Activated CD4-positive, alpha-beta memory T cell treated with anti-CD3 and anti-CD28 coated beads, Interleukin-2, amount 10 ng/mL, durations not matched to agents 7 days and 5 days (primary cell): ENCODE measurements at places on chromosomes 7 and 10. TPM values are rescaled to one million over a fixed set of nuclear protein-coding genes. Genes with fewer than 3 reads are reported as not detected.

Gene AQP1
- 0.25 TPM for total RNA-seq

Gene TPST1
- total RNA-seq, result 0.28 TPM

Gene POLL
- 35.9 TPM for total RNA-seq

Gene SPDYE8
- not detected for total RNA-seq

Gene ASZ1
- not detected for total RNA-seq

Gene SHTN1
- 0.28 TPM for total RNA-seq

Gene NPFFR1
- not detected for total RNA-seq

Gene CALML3
- total RNA-seq, result not detected

Gene PPP1R17
- not detected for total RNA-seq

Gene TWIST1
- 2.3 TPM for total RNA-seq

Gene LIPN
- not detected for total RNA-seq

Gene MRC1
- total RNA-seq, result not detected

Gene MNX1
- total RNA-seq, result 0.10 TPM

- no peaks in the 10 kb centered on the region for H3K27me3 ChIP-seq
- no peaks in the 10 kb centered on the region for H3K4me1 ChIP-seq
- no peak overlapping the region for H3K4me3 ChIP-seq
- no peak for DNase-seq
- peaks cover 74% of the 10 kb centered on the region for H3K36me3 ChIP-seq
These were observed 24.5 kb downstream of the CRCP start for GRCh38 chr7:66138994-66139752.

- no peak overlapping the region for H3K27ac ChIP-seq
- H3K4me1 ChIP-seq, result no peaks in the 10 kb centered on the region
- H3K27me3 ChIP-seq, result peaks cover 4% of the 10 kb centered on the region
- DNase-seq, result no peak
- no peaks in the 10 kb centered on the region for H3K36me3 ChIP-seq
These were observed 96.4 kb downstream of the FGFR2 start for GRCh38 chr10:121501796-121502195.

- peaks cover 22% of the 10 kb centered on the region for H3K27me3 ChIP-seq
- peaks cover 8% of the 10 kb centered on the region for H3K4me1 ChIP-seq
- H3K27ac ChIP-seq, result no peak overlapping the region
These were observed 64.1 kb upstream of the DIP2C start for GRCh38 chr10:753530-753929.

DNA sequence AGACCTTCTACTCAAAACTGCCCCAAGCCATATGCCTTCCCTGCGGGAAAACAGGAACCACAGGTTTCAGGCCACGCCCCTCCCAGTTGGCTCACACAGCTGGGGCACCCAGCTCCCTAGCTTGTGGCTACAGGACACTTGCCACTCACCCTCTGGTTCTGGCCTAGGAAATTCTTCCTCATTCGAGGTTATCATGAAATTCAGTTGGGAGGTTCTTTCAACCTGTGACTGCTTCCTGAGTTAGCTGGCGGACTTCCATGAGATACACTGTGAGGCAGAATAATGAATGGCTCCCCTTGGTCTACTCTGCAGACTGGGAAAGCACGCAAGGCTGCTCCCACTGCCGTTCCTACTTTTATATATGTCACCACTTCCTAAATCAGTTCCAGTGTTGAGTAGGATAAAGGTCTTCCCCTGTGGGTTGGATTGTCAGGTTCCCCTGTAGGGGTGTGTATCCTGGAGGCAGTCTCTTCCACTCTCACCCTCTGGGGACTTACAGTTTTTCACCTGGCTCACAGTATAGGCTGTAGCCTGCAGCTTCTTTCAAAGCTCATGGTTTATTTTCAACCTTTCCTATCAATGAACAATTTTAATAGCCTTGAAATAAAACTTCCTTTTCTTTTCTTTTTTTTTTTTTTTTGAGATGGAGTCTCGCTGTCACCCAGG lies 37.0 kb downstream of the GPR22 start:
- no peak overlapping the region for H3K4me3 ChIP-seq
- DNase-seq, result no peak
- peaks cover 22% of the 10 kb centered on the region for H3K36me3 ChIP-seq
- no peaks in the 10 kb centered on the region for H3K27me3 ChIP-seq
- peaks cover 15% of the 10 kb centered on the region for H3K4me1 ChIP-seq
- H3K27ac ChIP-seq, result no peak overlapping the region

DNA sequence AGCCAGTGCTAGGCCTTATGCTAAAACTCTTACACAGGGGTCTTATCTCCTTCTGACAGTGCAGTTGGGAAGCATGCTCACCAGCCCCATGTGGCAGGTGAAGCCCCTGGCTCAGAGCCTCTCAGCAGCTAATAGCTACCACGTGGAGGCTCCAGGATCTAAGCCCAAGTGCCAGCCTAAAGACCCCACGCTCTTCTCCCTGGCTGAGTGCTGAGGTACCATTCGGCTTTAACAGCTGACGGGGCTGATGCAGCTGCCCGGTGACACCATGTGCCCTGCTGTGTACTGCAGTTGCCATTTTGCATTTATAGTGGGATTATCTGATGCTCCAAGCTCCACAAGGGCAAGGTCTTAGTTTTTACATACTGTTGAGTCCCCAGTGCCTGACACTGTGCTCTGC lies 515.7 kb upstream of the GALNT17 start:
- no peaks in the 10 kb centered on the region for H3K36me3 ChIP-seq
- no peak for DNase-seq
- H3K4me1 ChIP-seq, result no peaks in the 10 kb centered on the region
- H3K27me3 ChIP-seq, result no peaks in the 10 kb centered on the region
- H3K27ac ChIP-seq, result no peak overlapping the region

- no peak for DNase-seq
- no peak overlapping the region for H3K4me3 ChIP-seq
- H3K27me3 ChIP-seq, result peaks cover 28% of the 10 kb centered on the region
These were observed 141.7 kb upstream of the PFKP start for GRCh38 chr10:2925631-2926030.

GRCh38 chr10:113272511-113272910 lies 280.3 kb upstream of the HABP2 start:
- peaks cover 2% of the 10 kb centered on the region for H3K27me3 ChIP-seq
- no peaks in the 10 kb centered on the region for H3K36me3 ChIP-seq
- H3K4me3 ChIP-seq, result no peak overlapping the region
- no peaks in the 10 kb centered on the region for H3K4me1 ChIP-seq

DNA sequence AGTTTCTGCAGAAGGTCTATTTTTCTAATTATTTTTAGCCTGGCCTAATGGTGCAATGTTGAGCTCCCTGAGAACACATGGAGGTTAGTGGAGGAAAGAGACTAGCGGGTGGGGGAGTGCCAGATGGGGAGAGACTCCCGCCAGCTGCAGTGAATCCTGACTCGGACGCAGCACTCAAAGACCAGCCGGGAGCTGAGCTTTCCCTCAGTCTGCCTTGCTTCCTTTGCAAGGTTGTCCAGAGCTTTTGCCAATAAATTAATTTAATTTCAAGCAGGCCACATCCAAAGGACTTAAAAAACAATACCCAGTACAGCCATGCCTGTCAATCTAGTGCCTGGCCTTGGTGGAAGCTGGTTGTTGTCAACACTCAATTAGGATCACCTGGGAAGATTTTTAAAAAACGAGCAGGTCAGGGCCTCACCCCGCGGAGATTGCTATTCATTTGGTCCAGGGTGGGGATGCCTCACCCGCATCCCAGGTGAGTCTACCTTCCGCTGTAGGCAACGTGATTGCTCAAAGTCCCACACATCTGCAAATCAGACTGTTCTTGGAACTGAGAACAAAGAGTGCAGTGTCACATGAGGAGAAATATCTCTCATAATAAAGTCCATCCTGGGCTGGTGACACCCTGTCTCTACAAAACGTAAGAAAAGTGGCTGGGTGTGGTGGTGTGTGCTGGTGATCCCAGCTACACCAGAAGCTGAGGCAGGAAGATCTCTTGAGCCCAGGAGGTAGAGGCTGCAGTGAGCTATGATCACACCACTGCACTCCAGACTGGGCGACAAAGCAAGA lies 4.0 kb downstream of the CLRN3 start:
- H3K4me1 ChIP-seq, result peaks cover 11% of the 10 kb centered on the region
- no peak for DNase-seq
- peaks cover 31% of the 10 kb centered on the region for H3K27me3 ChIP-seq
- H3K27ac ChIP-seq, result no peak overlapping the region
- H3K4me3 ChIP-seq, result no peak overlapping the region

GRCh38 chr10:114990991-114991390 lies 53.0 kb downstream of the TRUB1 start:
- H3K36me3 ChIP-seq, result peaks cover 7% of the 10 kb centered on the region
- no peaks in the 10 kb centered on the region for H3K4me1 ChIP-seq
- no peak overlapping the region for H3K27ac ChIP-seq
- H3K27me3 ChIP-seq, result no peaks in the 10 kb centered on the region
- DNase-seq, result no peak
- no peak overlapping the region for H3K4me3 ChIP-seq

GRCh38 chr10:129716211-129716681 lies 247.8 kb downstream of the EBF3 start:
- H3K4me1 ChIP-seq, result no peaks in the 10 kb centered on the region
- no peak for DNase-seq
- no peak overlapping the region for H3K27ac ChIP-seq

GRCh38 chr10:71757399-71757922 lies 15.9 kb downstream of the VSIR start:
- no peak for DNase-seq
- H3K36me3 ChIP-seq, result peaks cover 79% of the 10 kb centered on the region
- H3K27me3 ChIP-seq, result no peaks in the 10 kb centered on the region
- peak overlapping the region; percentile 21 for H3K4me3 ChIP-seq
- H3K27ac ChIP-seq, result peak overlapping the region; percentile 87
- H3K4me1 ChIP-seq, result peaks cover 77% of the 10 kb centered on the region

GRCh38 chr7:27697861-27698430 lies 35.3 kb upstream of the HIBADH start:
- H3K4me3 ChIP-seq, result no peak overlapping the region
- DNase-seq, result peak; percentile 26
- peaks cover 5% of the 10 kb centered on the region for H3K4me1 ChIP-seq
- no peaks in the 10 kb centered on the region for H3K36me3 ChIP-seq
- peaks cover 3% of the 10 kb centered on the region for H3K27me3 ChIP-seq

GRCh38 chr10:128530301-128530700 lies 404.1 kb upstream of the MKI67 start:
- no peak overlapping the region for H3K27ac ChIP-seq
- DNase-seq, result no peak
- H3K4me1 ChIP-seq, result no peaks in the 10 kb centered on the region
- no peaks in the 10 kb centered on the region for H3K36me3 ChIP-seq
- peaks cover 2% of the 10 kb centered on the region for H3K27me3 ChIP-seq
- no peak overlapping the region for H3K4me3 ChIP-seq

DNA sequence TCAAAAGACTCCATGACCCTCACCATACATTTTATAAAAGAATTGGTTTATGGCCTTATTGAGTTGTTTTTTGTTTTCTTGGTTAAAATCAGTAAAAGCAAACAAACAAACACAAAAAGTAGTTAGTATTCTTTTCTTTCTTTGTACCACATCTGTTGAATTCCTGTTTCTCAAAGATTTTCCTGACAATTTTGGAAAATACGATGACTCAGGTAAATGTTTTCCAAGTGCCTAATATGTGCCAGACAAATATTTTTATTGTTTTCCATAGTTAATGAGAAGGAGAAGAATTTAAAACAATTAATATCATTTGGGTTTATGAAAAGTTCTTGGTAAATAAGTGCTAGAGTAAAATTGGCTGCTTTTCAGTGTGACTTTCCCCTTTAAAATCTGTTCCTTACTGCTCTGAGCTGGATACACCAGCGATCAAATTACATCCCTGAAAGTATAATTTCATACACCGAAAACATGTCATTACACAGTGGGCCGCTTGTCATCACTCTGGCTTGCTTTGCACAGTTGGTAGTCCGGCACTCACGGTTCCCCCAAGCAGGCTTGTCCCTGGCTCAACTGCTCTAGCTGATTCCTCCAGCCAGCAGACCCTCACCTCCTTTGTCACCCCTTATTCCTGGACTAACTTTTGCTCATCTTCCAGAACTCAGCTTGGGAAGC lies 80.5 kb downstream of the TBXAS1 start:
- H3K27me3 ChIP-seq, result peaks cover 13% of the 10 kb centered on the region
- H3K27ac ChIP-seq, result no peak overlapping the region
- peaks cover 5% of the 10 kb centered on the region for H3K4me1 ChIP-seq
- peaks cover 24% of the 10 kb centered on the region for H3K36me3 ChIP-seq
- no peak for DNase-seq

DNA sequence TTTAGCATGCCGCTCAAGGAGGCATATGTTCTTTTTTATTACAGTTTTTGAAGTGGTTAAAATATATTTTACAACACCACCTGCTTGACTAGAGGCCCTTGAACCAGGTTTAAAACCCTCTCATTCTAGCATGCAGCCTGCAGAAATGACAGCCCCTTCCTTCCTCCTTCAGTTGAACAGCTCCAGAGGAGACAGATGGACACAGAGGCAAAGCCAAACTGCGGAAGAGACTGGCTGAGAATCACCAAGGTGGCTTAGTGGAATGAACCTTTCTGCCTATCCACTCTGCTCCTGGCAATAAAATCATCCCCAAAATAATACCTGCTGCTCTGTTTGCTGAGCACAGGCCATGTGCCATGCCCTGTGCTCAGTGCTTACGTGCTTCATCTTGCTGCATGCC lies 23.9 kb upstream of the PLPP4 start:
- no peak for DNase-seq
- peaks cover 18% of the 10 kb centered on the region for H3K27me3 ChIP-seq
- H3K36me3 ChIP-seq, result no peaks in the 10 kb centered on the region
- no peak overlapping the region for H3K27ac ChIP-seq
- H3K4me1 ChIP-seq, result no peaks in the 10 kb centered on the region

DNA sequence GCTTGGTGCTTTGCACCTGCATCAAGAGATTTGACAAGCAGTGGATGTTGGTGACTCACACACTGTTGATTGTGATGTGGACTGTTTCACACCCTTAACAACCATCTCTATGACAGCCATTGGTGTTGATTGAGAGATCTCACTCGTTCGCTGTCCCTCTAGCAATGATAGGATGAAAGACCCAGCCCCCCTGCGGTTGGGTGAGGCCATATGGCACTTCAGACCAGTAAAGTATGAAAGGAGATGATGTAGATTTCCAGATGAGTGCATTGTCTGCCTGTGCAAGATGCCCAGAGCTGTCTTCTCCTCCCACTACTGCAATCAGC lies 138.7 kb upstream of the PRR15 start:
- H3K36me3 ChIP-seq, result no peaks in the 10 kb centered on the region
- no peak overlapping the region for H3K4me3 ChIP-seq
- no peaks in the 10 kb centered on the region for H3K27me3 ChIP-seq
- H3K4me1 ChIP-seq, result no peaks in the 10 kb centered on the region
- no peak for DNase-seq

DNA sequence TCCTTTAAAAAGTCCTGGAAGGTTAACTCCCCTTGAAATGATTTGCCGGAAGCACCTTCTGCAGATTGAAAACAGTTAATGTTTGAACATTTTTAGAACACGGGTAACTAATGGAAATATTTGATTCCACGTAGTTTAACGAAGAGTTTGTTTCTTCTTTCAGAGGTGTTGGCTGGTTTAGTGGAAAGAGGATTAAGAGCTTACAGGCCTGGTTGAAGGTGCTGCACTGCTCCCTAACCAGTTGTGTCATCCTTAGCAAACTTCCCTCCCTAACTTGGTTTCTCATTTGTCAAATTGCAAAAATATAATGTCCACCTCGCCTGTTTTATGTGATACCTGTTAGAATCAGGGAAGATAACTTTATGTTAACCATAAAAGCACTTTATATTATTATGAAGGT lies 243.0 kb upstream of the FZD8 start:
- H3K27ac ChIP-seq, result no peak overlapping the region
- H3K27me3 ChIP-seq, result no peaks in the 10 kb centered on the region
- H3K4me3 ChIP-seq, result no peak overlapping the region
- DNase-seq, result no peak
- H3K4me1 ChIP-seq, result no peaks in the 10 kb centered on the region
